Stimulated activated naive B cell treated with anti-CD40 and anti-IgM and Interleukin-4, amounts not matched to agents 10 μg/mL and 1 μg/mL and 100 μg/mL, for 72 hours (primary cell): ENCODE measurements at places on chromosomes 7 and 10.
A peak's percentile ranks its signal among the peaks of the same experiment; 100 is the strongest.

- DNase-seq, result peak; percentile 61
These were observed 7.3 kb upstream of the KLHDC10 start for GRCh38 chr7:130063036-130063435.

- no peak for DNase-seq
These were observed 53.0 kb downstream of the STEAP1B start for GRCh38 chr7:22447008-22447407.

DNA sequence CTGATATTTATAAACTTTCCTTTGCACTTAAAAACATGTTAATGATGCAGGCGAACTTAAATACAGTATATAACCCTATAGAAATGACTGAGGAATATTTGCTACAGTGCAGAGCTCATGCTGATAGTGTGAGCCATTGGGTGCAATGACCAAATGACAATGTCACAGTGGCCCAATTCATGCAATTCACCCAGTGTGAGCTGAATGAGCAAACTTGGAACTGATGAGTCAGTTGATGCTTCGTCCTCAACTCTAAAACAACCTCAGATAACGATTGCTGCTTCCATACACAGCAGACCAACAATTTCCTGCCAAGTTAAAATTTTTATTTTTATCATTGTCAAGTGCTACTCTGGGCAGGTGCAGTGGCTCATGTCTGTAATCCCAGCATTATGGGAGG lies 12.1 kb upstream of the ZC3HAV1L start:
- no peak for DNase-seq

- no peak for DNase-seq
These were observed 5.4 kb downstream of the SUV39H2 start for GRCh38 chr10:14884082-14884481.

DNA sequence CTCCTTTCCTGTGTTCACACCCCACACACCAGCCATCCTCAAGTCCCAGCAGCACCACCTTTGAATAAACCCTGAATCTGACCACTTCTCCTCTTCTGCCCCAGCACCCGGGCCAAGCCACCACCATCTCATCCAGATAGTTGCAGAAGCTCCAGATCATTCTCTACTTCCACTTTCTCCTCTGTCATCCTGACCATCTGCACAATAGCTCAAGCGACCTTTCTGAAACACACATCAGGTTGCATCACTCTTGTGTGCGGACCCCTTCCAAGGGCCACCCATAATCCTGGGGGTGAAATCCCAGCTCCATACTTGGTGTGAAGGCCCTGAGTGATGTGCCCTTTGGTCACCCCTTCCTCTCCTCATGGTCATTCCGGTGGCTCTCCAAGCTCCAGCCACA lies 187.4 kb upstream of the GALNT17 start:
- no peak for DNase-seq

GRCh38 chr10:34966040-34966439 lies 124.1 kb downstream of the CUL2 start:
- DNase-seq, result no peak

GRCh38 chr7:143305423-143306070 lies 10.4 kb upstream of the CLCN1 start:
- no peak for DNase-seq

DNA sequence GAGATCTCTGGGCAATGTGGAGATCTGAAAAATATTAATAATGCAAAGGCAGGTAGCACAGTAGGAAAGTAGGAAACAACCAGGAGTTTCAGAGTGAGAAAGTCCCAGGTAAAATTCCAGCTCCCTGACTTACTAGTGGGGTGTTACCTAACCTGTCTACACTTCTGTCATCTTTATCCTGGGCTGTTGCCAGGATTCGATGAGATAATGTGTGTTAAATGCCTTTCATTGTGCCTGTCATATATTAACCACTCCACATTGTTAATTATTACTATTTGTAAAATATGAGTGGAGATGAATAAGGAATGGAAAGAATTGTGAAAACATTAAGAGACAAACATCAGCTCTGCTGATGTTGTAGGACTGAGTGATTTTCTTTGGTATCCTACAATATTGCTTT lies 50.0 kb upstream of the FRMD4A start:
- DNase-seq, result no peak

GRCh38 chr10:74244097-74244685 lies 93.2 kb downstream of the ADK start:
- DNase-seq, result no peak

DNA sequence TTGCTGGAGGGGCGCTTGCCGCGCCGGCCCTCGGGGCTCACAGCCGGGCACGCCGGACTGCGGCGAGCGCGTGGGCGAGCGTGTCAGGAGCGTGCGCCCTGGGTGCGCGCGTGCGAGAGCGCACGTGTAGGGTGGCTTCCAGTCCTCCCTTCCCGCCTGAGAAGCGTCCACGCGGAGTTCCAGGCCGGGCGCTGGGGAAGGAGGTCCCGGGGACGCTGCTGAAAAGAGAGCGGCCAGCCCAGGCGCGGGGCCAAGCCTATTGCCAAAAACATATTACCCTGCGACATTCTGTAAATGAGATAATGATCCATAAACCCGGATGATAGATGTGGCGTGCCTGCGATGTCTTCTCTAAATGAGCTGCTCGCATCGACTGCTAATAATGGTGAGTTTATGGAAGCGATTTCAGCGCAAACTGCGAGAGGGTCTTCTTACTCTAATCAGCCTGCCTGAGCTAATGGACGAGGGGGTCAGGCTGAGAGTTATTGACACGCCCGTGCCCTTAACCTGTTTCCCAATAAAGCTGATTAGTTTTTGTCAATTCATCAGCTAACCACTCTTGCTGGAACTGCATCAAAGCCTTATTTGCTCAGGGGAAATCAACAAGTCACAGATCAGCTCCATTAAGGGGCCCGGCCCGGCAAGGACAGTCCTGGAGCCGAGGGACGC lies 8.0 kb upstream of the MNX1 start:
- DNase-seq, result no peak

DNA sequence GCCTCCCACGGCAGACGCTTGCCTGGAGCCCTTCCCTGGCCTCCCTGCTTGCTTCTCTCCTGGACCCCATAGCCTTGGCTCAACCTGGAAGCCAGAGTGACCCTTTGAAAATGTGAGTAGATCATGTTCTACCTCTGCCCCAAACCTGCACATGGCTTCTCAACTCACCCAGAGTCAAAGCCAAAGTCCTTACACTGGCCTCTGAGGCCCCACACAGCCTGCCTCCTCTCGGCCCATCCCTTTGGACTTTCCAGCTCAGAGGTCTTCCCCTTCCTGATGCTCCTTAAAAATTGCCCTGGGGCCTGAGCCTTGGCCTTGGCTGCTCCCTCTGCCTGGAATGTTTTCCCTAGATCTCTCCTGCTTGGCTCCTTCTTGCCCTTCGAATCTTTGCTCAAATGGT lies 32.5 kb downstream of the COL17A1 start:
- DNase-seq, result no peak

DNA sequence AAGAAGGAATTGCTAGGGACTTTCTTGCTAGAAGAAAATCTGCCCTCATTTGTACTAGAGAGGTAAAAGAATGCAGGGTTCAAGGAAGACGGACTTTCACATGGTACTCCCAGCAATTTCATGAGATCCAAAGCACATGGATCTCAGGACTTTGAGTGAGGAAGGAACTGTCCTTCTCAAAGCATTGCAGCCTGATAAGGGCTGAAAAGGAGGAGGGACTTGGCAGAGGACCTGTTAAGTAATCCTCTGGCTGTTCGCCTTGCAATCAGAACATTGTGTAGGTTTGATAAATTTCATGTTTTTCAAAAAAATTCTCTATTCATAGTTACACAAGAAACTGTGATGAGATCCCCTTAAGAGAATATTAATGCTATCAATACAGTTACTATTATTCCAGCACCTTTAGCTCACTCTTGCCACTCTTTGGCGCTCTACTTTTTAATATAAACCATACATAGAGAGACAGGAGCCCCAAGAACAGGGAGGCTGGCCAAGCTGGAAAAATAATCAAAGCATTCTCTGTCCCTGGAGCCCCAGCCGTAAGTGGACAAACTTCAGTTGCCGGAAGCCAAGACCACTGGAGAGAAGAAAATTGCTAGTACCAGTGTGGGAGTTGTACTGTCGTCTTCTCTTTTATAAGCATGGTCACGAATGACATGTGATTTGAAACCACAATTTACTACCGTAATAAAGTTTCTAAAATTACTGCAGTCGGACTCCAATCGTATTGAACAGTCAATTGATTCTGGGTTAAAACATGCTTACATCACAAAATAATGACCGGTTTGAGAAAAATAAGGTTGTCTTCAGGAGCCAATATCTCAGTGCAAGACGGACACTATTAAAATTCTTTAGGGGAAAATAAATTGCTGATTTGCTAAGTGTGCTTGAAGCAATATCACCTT lies 424.4 kb downstream of the SDK1 start:
- DNase-seq, result no peak

GRCh38 chr7:55593515-55594318 lies 21.4 kb upstream of the VOPP1 start:
- no peak for DNase-seq

DNA sequence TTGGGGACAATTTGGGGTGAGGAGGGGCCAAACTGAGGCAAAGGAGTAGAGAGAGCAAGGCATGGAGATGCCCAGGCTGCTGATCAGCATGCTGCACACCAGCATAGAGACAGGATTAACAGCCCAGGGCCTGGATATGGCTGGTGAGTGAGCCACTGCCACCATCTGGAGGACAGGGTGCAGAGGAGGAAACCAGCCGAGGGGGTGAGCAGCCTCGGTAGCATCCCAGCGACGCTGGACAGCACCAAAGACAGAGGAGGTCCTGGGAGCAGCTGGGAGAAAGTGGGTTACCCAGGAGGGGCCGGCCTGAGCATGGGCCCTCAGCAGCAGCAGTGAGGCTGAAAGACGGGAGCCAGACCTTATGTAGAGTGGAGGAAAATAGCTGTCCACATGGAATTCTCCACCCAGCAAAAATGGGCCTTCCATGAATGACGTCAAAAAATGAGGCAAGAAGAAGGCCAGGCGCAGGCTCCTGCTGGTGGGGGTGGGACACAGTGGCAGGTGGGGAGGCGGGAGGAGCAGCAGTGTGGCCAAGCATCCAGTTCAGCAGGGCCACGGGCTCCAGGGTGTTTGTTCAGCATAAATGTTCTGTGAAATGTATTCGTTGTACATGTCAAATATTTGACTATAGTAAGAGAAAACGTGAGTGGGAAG lies 16.7 kb downstream of the RET start:
- DNase-seq, result no peak

DNA sequence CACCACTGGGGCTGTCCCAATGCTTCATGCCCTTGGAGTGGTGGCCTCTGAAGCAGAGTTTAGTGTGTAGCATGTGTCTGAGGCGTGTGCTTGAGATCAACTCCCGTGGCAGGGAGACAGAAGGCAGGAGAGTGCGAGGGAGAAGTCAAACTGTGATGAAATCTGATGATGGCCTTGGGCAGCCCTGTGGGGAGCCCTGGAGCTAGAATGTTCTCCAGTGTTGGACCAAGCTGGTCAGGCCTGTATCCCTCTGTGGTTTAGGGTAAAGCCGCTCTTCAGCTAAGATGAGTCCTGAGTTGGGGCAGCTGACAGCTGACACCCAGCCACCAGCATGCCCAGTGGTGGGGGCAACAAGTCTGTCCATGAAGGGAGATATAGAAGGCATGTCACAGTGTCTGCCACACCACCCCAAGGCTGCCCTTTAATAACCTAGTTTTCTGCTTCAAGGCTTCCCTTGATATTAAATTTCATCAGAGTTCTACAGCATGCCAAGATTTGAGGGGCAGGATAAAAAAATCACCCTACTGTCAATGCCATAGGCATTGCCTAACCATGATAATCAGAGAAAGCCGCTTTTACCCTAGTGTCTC lies 170.5 kb upstream of the SVIL start:
- DNase-seq, result no peak

GRCh38 chr7:77738871-77739270 lies 42.6 kb downstream of the RSBN1L start:
- DNase-seq, result no peak

DNA sequence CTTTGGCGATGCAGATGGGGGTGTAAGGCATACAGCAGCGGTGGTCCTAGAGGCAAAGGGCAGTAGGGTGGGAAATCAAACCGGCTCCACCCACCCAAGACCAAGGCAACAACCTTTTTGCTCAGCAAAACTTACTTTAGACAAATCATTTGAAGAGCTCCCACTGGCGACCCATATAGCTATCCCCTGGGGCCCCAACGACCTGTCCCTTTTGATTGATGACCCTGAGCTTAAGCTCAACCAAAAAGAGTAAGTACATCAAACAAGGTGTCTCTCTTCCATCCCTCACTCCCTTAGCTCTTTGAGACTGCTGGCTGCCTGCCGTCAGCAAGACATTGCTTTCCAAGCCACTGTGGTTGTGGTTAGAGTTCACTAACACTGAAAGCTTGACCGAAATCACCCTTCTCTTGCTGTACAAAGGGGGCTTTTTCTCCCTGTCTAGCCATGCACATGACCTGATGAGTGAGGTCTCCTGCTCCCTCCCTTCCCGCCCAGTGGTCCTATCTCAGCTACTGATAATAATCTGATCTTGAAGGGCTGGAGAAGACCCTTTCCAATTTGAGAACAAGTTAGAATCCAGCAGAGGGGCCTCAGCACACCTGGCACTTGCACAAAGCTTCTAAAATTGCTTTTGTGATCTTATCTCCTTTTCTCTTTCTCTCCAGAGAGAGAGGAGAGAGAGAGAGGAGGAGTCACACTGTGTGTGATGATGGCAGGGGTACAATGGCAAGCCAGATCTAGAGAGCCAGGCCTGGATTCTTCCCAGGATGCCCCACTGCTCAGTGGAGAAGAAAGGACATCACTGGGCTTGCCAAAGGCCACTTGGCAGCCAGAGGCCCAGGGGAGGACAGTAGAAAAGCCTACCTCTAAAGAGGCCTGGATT lies 42.2 kb downstream of the XPNPEP1 start:
- no peak for DNase-seq

- no peak for DNase-seq
These were observed 22.1 kb downstream of the BAG3 start for GRCh38 chr10:119673271-119673670.

DNA sequence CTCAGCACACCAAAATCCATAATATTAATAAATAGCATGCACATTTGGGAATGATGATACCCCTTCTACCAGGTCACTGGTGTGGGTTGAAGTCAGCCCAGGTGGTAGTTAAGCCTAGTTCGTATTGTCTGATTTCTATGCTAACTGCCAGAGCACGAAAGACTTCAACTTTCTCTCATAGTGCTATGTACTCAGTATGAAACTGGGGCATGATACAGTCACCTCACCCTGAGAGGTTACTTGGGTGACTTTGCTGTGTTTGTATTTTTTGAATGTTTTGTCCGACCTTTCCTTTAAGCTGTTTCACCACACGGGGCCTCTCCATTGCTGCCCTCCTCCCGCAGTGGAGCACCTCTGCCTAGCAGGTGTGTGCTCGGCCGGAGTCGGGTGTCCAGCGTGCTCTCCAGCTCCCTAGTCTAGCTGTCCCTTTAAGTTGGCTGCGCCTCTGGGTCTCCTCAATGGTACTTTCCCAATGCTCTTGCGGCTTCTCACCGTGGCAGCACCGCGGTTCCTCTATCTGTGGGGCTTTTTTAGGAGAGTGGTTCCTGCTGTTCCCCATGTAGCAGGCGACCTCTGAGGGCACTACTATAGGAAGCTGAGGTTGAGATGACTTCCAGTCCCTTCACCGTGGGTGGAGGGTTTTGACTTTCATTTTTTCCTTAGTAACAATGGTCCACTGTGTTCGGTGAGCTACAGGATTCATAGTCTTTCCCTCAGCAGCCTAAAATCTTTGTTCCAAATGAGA lies 524.0 kb upstream of the PFKP start:
- no peak for DNase-seq
